ENCODE measurements at places on chromosomes 2 and 18. TPM values are rescaled to one million over a fixed set of nuclear protein-coding genes. Genes with fewer than 3 reads are reported as not detected.

GRCh38 chr2:216683846-216684245 is 11.5 kb downstream of the IGFBP5 start:
- no peak for DNase-seq

DNA sequence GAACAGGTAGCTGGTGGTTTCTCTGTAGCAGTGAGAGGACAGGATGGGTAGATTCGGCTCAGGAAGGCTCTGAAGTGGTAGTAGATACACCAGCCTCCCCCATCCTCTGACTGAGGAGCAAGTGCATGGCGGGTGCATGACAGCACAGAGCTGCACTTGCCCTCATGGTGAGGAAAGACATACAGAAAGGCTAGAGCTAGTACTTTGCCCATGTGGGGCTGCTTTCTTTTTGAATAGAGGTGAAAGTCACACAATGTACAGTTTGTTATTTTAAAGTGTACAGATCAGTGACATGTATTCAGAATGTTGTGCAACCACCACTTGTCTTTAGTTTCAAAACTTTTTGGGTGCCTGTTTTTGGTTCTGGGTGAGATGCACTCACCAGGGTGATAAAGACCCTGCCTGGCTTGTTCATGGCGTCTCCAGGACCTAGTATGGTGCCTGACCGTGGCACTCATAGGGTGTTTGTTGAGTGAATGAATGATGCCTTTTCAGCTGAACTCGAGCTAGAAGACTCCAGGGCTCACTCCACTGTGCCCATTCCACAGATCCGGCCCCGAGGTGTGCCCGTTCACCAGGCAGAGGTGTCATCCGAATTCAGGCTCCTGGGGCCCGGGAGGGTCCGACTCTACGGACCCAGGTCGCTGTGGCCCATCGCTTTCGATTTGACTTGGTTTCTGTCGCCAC is 421 bp upstream of the VAMP5 start:
- DNase-seq = peak; percentile 69

DNA sequence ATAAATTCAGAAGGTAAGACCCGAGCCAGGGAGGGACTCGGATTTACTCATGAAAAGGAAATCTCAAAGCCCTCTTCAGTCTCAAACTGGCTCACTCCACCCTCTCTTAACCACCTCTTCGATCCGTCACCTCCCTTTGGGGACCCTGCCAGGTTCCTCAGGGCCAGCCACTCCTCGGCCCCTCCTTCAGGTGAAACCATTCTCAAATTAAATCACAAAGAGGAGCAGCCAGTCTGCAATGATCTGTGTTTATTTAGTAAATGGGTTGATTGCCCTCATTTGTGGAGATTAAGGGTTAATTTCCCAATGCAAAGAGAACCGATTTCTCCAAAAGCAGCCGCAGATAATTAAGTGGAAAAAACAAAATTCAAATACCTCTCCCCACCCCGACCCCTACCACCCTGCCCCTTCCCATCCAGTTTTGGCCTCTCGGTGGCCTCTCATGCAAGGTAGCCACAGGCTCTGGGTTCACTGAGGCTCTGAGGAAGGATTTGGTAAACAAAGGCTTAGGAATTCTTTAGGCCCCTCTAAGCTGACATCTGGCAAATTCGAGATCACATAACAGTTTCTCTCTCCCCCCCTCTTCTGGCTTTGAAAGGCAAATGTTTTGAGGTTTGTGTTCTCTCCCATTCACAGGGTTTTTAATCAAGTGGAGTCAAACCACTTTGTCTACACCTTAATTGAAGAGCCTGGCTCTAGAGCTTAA is 10.3 kb upstream of the FZD7 start:
- DNase-seq = no peak

DNA sequence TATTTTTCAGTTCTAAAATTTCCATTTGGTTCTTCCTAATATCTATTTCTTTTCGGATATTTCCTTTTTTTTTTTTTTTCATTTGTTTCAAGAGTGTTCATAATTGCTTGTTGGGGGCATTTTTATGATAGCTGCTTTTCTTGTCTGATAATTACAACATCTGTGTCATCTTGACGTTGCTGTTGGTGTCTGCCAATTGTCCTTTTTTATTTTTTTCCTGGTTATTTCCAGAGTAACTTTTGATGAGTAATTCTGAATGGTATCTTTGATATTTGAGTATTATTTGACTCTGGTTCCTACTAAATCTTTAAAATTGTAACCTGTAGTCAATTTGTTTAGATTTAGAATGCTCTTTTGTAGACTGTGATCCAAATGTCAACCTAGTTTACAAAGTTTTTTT is 51.3 kb upstream of the CHRNA1 start:
- DNase-seq = no peak

Gene SULT1C4
- not detected for total RNA-seq

Gene CRYBA2
- not detected for total RNA-seq

Measured in activated CD8-positive, alpha-beta memory T cell treated with anti-CD3 and anti-CD28 coated beads, Interleukin-2, amount 10 ng/mL, durations not matched to agents 7 days and 5 days (primary cell).